ENCODE measurements at places on chromosomes 7 and 10. TPM values are rescaled to one million over a fixed set of nuclear protein-coding genes. Genes with fewer than 3 reads are reported as not detected.

GRCh38 chr7:134932707-134933370 lies 53.5 kb upstream of the AGBL3 start:
- H3K4me1 ChIP-seq = no peaks in the 10 kb centered on the region
- DNase-seq = no peak
- H3K4me3 ChIP-seq = no peak overlapping the region
- H3K27ac ChIP-seq = no peak overlapping the region
- peaks cover 55% of the 10 kb centered on the region for H3K36me3 ChIP-seq
- no peaks in the 10 kb centered on the region for H3K27me3 ChIP-seq

- H3K27ac ChIP-seq = no peak overlapping the region
- no peaks in the 10 kb centered on the region for H3K27me3 ChIP-seq
- no peak overlapping the region for H3K4me3 ChIP-seq
- H3K36me3 ChIP-seq = peaks cover 5% of the 10 kb centered on the region
Measured at GRCh38 chr10:14397066-14397465, 66.3 kb upstream of the FRMD4A start.

DNA sequence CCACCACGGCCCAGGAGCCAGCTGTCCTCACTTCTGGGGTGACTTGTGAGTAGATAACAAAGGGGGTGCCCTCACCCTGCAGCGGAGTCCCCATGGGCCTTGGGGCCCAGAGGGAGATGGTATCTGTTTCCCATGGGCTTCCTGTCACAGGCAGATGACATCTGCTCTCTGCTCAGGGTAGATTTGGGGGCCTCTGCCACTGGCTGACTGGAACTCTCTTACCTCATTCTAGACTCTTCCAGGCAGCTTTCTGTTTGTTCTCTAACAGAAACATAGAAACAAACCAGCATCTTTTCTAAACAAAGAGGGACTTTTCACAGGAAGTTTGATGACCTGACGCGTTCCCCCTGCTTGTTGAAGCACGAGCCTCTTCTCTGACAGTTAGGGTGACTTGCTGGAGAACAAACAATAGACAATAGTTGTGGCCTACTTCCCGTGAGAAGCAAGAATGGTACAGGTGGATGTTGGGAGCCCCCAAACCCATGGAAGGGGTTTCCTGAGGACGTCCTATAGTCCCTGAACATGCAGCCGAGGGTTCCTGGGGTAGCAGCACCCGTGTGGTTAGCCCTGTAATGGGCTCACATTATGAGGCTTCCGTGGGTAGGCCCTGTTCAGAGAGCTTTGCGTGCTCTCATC lies 61.6 kb downstream of the GRK5 start:
- H3K27ac ChIP-seq = no peak overlapping the region
- DNase-seq = no peak
- H3K4me1 ChIP-seq = 0 out of 2 replicates have a peak, but pooled peaks cover 1% of the 10 kb centered on the region

Gene PTPRE
- 0.70 TPM for total RNA-seq

Gene BLNK
- not detected for total RNA-seq

- DNase-seq = no peak
- no peak overlapping the region for H3K27ac ChIP-seq
- H3K4me3 ChIP-seq = no peak overlapping the region
- H3K36me3 ChIP-seq = peaks cover 17% of the 10 kb centered on the region
Measured at GRCh38 chr10:75018251-75018650, 93.2 kb upstream of the SAMD8 start.

Gene ADGRA1
- total RNA-seq = 0.13 TPM

Gene TET1
- 53.4 TPM for total RNA-seq

- H3K36me3 ChIP-seq = no peaks in the 10 kb centered on the region
- H3K4me1 ChIP-seq = no peaks in the 10 kb centered on the region
- no peak overlapping the region for H3K27ac ChIP-seq
- no peaks in the 10 kb centered on the region for H3K27me3 ChIP-seq
- DNase-seq = no peak
Measured at GRCh38 chr7:130293521-130293920, 560 bp downstream of the CPA4 start.

DNA sequence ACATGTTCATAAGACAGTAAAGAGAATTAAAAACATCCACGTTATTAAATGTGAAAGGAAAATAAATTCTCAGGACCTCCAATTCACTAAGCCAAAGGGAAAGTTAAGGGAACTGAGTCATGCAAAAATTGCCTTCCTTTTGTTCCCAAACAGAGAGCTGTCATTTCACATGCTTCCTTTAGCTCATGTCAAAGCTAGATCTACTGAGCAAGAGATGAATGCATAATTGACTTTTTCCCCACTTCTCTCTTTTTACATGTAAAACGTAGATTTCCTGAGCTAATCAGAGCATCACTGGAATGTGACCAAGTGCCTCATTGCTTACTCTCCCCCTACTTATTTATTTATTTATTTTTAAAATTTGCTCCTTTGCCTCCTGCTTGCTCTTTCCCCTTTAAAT lies 129.1 kb upstream of the AMPH start:
- H3K27me3 ChIP-seq = no peaks in the 10 kb centered on the region
- peaks cover 9% of the 10 kb centered on the region for H3K36me3 ChIP-seq
- no peak for DNase-seq
- H3K27ac ChIP-seq = no peak overlapping the region
- no peak overlapping the region for H3K4me3 ChIP-seq

Data from H9 (cell line).